ENCODE measurements at places on chromosomes 4 and X.

- no peak for DNase-seq
These were observed 1606.4 kb upstream of the TENM3 start for GRCh38 chr4:180636696-180637404.

GRCh38 chr4:114389070-114389685 is 209.4 kb upstream of the UGT8 start:
- DNase-seq: no peak

DNA sequence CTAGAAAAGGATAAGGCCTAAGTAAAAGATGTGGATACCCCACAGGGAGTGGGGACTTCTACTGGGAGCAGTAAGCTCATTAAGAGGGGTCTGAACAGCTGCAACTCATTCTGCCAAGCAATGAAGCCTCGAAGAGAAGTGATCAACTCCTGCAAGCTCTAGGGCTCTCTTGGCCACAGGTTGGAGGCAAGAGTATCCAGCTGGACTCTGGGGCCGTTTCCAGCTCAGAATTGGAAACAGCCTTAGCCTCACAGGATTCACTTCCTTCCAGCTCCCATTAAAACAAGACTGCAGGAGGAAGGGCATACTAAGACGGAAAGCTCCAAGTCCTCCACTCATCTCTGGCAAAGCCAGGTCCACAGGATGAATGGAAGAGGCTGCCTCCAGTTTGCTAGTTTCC is 126.3 kb downstream of the ATG4A start:
- no peak for DNase-seq

DNA sequence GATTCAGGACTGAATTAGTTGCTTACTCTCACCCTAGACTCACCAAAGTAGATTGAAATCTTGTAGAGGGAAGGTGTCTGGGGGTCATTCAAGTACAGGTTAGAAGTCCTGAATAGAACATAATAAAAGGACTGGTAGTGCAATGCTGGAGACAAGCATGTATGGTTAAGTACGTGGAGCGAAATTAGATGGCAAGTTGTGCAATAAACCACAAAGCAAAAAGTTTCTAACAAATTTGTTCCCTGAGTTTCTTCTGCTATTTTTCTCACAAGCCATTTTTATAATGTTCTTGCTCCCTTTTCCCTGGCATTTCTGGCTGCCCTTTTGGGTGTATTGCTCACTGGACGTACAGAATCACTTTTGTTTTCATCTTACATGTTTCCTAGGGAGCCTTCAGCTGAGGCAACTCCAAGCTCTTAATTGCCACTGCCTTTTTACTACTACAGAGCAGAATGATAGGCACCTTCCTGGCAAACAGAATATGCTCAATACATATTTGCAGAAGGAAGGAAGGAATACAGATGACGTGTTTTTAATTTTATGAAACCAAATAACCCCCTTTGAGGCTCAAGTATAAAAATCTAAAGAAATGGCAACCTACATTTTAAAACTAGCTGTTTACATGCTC is 23.4 kb downstream of the LANCL3 start:
- no peak for DNase-seq

DNA sequence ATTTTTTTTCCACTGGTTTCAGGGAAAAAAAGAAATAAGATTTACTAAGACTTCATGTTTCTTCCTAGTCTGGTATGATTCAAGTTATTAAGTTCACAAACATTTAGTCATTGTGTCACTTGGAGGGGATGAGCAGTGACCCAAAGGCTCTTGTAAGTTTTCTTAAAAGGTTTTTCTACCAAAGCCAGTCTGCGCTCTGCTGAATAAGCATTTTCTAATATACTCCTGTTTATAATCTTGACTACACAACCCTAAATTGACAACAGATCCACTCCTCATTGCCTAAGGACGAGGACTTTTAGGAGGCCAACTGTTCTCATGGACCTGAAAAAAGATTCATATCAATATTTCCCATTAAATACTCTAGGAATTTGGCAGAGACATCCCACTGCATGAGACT is 161.1 kb upstream of the TLL1 start:
- DNase-seq: no peak

GRCh38 chr4:8315435-8316250 is 46.1 kb downstream of the HTRA3 start:
- DNase-seq: peak; percentile 61

- DNase-seq: no peak
These were observed 20.2 kb downstream of the ZDHHC9 start for GRCh38 chrX:129823522-129823921.

- no peak for DNase-seq
These were observed 57.5 kb downstream of the NPY1R start for GRCh38 chr4:163274861-163275260.

GRCh38 chr4:31045724-31046318 is 325.7 kb downstream of the PCDH7 start:
- no peak for DNase-seq

GRCh38 chrX:7110821-7111276 is 36.7 kb upstream of the STS start:
- no peak for DNase-seq

DNA sequence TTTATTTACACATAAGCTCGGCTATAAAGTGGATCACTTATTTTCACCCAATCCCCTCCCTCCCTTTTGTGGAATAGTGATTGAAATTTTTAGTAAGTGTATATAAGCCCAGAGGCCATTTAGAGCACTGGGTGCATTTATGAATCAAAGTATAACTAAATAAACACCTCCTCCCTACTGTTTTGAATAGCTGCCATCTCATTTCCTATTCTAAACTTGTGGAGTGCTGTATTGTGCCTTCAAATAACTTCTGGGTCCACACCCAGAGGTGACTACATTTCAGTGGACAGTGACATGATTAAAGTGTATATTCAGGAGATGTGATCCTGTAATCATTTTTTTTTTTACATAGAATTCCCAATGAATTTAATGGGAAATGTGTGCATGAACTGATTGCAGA is 104.9 kb downstream of the TEX13C start:
- no peak for DNase-seq

- DNase-seq: no peak
These were observed 121.6 kb upstream of the TRIM2 start for GRCh38 chr4:153082322-153083301.

GRCh38 chrX:46637938-46638337 is 64.4 kb downstream of the CHST7 start:
- DNase-seq: no peak

DNA sequence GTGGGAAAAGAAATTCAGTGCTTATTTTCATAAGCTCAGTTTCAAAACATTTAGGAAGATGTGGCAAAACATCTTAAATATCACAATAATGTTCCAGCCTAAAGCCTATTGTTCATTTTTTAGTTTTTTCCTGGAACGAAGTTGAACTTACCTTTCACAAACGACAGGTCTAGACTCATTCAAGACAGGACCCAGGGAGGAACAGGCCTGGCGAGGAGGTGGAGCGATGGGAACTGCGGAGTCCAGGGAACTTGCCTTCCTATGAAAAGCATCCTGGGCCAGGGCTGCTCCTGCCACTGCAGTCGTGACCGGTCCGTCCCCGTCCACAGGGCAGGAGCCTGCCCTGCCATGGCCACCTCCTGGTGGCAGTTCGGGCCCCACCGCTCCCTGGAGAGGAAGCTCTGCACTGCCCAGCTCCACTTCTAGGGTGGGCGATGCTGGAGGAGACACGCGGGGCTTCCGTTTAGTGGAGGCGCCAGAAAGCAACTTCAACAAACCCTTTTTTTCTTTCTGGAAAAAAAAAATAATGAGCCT is 96.7 kb upstream of the CBR4 start:
- no peak for DNase-seq

DNA sequence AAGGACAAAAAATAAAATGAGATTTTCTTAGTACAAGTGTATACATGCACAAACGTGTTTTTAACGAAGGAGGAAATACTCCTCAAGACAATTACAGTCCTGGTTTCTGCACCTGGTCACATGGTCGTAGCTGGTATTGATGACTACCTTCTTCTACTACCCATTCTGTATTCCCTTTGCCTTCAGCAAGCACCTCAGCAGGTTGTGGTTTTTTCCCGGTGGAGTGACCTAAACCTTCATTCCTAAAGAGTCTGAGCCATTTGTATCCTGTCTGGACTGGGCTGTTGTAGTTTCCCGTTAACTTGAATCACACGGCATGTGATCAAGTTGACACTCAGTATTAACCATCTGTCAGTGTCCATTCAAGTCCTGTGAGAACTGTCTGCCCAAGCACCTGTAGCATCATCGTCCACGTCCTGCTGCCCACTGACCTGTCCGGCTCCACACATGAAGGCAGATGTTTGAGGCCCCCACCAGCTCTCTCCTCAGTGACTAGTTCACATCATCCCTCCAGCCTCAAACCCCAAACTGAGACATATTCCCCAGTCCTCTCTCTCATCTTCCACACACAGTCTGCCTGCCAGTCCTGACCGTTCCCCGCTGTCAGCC is 31.1 kb upstream of the TBC1D14 start:
- DNase-seq: no peak

GRCh38 chr4:182257503-182257902 is 14.3 kb downstream of the TENM3 start:
- DNase-seq: no peak

GRCh38 chr4:14667624-14668151 is 334.6 kb upstream of the CPEB2 start:
- no peak for DNase-seq

DNA sequence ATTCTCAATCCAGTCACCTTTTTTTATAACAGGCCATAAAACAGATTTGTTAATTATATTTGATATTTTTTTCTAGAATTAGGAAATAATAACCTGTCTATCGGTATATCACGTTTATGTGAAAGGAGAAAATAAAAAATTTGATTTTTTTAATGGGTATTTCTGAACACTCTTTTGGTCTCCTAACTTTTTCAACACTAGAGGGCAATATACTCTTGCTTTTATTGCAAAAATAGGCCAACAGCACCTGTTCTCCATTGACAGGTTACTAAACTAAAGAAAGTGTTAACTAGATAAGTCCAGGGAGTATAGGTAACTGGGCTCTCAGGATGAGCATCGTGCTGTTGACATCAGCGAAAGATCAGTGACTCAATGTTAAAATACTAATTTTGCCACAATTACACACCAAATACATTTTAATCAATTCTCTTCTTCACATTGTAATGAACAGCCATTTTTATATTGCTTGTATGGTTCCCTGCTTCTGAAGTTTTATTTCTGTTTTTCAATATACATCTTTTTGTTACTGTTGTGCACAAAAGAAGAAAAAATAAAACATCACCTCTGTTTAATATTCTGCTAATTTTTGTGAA is 22.8 kb downstream of the NDST4 start:
- DNase-seq: no peak

DNA sequence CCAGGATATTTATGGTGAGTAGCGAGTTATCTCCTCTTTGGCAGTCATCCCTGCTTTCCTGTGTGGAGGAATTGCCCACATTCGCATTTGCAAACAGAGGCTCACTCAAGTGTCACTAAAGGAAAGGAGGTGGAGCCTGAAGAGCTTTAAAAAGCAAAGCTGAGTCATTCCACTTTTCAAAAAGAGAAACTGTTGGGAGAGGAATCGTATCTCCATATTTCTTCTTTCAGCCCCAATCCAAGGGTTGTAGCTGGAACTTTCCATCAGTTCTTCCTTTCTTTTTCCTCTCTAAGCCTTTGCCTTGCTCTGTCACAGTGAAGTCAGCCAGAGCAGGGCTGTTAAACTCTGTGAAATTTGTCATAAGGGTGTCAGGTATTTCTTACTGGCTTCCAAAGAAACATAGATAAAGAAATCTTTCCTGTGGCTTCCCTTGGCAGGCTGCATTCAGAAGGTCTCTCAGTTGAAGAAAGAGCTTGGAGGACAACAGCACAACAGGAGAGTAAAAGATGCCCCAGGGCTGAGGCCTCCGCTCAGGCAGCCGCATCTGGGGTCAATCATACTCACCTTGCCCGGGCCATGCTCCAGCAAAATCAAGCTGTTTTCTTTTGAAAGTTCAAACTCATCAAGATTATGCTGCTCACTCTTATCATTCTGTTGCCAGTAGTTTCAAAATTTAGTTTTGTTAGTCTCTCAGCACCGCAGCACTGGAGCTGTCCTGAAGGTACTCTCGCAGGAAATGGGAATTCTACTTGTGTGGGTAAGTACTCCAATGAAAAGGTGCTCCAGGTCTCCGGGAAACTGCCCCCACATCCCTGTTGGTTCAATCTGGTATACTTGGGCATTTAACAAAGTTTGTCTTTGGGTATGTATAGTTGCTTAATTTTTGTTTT is at the start of gene EGF:
EGF (plus strand) TSS at position 178 of the 890 bp plus-strand sequence; CDS start at position 631, 453 bp downstream.
- no peak for DNase-seq

DNA sequence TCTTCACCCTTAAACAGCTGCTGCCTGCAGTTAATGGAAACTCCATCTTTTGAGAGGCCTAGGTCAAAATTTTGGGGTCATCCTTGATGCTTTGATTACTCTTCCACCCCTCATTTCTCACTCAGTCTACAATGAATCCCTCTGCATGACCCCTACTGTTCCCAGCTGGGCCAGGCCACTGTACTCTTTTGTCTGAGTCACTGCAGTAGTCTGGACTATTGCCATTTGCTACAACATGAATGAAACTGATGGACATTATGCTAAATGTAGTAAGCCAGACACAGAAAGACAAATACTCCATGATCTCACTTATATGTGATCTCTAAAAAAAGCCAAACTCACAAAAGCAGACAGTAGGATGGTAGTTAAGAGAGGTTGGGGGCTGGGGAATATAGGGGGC is 28.3 kb downstream of the STK32B start:
- DNase-seq: no peak

- DNase-seq: no peak
These were observed 71.6 kb upstream of the INPP4B start for GRCh38 chr4:142917678-142918077.

- no peak for DNase-seq
These were observed 236.4 kb upstream of the HHIP start for GRCh38 chr4:144409525-144409924.

DNA sequence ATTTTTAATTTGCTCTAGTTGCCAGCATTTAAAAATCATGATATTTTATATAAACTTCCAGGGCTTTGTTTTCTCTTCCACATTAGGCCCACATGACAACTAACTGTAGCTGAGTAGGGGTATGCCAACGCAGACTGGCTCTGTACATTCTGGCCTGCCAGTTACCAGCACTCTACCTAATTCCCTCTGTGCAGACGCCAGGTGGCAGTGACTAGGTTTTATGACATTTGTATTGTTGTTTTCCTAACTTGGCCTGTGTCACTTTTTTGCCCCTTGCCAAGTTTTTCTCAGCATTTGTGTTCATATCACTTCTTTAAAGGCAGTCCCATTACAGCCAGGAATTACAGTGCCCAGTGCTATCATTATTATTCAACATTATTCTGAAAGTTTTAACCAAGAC is 347.5 kb downstream of the NKX6-1 start:
- DNase-seq: no peak

DNA sequence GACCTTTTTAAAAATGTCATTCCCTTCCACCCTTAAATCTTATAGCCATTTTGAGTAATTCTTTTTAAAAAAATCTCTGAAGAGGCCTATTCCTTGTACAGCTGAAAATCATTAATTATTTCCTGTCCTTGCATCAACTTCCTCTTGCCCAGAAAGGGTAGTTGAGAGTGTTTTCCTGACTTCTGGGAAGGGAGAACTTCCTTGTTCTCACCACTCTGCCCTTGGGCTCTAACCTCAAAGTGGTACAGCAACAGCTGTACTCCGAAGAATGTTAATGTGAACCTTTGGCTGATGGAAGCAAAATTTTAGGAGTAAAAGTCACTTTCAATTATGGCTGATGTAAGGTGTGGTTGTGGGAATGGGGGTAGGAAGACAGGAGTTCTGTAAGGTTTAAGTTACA is 15.1 kb upstream of the FABP2 start:
- no peak for DNase-seq
